Pancreas (tissue), 10 donors: ENCODE measurements at places on chromosomes 16 and 17.

- DNase-seq, result no peak
Observed at GRCh38 chr17:78996781-78997201, 12.8 kb downstream of the CANT1 start.

- peak; percentile 28 for DNase-seq
Observed at GRCh38 chr17:69525920-69526841, 111.7 kb downstream of the MAP2K6 start.

GRCh38 chr17:62821189-62822079 lies 13.3 kb upstream of the MARCHF10 start:
- DNase-seq, result no peak

DNA sequence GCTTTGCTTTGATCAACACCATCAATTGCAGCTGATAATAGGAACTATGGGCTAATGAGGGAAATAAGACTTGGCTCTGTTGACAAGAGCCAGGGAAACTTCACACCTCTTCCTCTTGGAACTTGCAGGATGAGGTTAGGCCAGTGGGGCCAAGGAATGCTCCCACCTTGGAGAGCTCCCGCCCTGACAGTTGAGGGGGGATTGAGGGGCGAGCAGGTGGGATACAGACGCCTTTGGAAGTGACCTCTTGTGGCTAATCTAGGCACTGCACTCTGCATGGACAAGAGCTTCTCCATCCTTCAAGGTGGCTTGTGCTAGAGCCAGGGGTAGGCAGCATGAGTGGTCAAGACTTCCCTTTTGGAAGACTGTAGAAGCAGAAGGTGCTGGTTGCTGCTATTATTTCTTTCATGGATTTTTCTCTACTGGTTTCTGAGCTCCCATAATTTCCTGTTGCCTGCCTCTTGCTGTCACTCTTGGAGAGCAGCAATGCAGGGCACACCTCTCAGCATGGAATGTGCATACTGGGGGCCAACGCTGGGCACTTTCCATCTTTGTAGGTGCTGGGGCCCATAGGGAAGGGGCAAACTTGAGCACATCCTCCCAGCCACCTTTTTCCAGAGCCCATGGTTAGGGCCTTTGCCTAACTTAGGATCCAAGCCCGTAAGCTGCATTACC lies 2.3 kb upstream of the PHF12 start:
- peak; percentile 49 for DNase-seq

- peak; percentile 70 for DNase-seq
Observed at GRCh38 chr17:48610282-48611211, at the start of gene HOXB7. HOXB7 (minus strand) TSS chr17:48611017; CDS start chr17:48610918, 99 bp downstream.

DNA sequence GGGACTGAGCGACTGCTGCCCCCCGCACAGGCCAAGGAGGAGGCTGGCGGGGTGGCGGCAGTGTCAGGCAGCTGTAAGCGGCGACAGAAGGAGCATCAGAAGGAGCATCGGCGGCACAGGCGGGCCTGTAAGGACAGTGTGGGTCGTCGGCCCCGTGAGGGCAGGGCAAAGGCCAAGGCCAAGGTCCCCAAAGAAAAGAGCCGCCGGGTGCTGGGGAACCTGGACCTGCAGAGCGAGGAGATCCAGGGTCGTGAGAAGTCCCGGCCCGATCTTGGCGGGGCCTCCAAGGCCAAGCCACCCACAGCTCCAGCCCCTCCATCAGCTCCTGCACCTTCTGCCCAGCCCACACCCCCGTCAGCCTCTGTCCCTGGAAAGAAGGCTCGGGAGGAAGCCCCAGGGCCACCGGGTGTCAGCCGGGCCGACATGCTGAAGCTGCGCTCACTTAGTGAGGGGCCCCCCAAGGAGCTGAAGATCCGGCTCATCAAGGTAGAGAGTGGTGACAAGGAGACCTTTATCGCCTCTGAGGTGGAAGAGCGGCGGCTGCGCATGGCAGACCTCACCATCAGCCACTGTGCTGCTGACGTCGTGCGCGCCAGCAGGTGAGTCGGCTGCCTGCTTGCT lies 5.6 kb upstream of the TMEM88 start:
- DNase-seq, result peak; percentile 26

- peak; percentile 82 for DNase-seq
Observed at GRCh38 chr17:42895185-42895555, 5.4 kb upstream of the G6PC1 start.

- no peak for DNase-seq
Observed at GRCh38 chr17:68963958-68964357, 8.8 kb upstream of the ABCA8 start.

- DNase-seq, result no peak
Observed at GRCh38 chr17:9859781-9860180, 34.1 kb downstream of the GLP2R start.

- DNase-seq, result no peak
Observed at GRCh38 chr16:81651758-81652718, 127.1 kb upstream of the PLCG2 start.

- no peak for DNase-seq
Observed at GRCh38 chr16:87661561-87661960, 59.3 kb downstream of the JPH3 start.

GRCh38 chr16:84548508-84548907 lies 44.0 kb upstream of the MEAK7 start:
- no peak for DNase-seq

- DNase-seq, result no peak
Observed at GRCh38 chr17:74119965-74120364, 83.5 kb upstream of the RPL38 start.

- no peak for DNase-seq
Observed at GRCh38 chr17:4362141-4362540, 4.3 kb downstream of the UBE2G1 start.

DNA sequence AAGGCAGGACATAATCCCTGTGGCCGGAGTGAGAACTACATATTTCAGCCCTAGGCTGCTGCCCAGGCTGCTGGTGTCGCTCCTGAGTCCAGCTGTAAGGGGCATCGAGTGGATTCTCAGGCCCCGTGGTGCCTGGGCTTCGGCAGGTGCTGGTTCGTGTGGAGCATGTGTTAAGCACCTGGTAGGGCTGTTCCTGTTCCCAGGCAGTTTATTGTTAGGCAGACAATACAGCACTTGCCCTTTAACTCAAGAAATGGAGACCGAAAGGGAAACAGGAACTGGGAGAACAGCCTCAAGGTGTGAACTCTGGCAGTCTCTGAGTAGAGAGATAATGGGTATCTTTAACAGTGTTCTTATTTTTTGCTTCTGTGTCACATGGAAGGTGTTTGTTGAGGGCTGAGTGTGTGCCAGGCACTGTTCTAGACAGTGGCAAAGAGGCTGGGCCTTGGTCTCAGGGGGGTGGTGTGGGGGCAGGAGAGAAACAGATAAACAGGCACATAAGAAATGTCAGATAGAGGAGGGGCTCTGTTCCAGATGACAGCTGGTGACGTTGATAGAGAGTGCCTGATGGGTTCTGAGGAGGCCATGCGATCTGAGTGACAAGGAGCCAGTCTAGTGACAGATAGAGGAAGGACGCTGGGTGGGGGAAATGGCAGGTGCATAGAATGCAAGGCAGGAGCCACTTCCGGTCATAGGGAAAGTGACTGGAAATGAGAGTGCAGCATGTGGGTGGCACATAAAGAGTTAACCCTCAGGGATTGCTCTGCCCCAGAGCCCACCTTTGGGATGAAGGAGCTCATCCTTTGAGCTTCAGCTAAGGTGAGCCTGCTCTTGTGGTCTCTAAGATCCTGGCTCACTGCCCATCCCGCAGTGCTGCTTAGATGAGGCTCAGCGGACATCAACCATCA lies 33.8 kb downstream of the EPN2 start:
- no peak for DNase-seq

DNA sequence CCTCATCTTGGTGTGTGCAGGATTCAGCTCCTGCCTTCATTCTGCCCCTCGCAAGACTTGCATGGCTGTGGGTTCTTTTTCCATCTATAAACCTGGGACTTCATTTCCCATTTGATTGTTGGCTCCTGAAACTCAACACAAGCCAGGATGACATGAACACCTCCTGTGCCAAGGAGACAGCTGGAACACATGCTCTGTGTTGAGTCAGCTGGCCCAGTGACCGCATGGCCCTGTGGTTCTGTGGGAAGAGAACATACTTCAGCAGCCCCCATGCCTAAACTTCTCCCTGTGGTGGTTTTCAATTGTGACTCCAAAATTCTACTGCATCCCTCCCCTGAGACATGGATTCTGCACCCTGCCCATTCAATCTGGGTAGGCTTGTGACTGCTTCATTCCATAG lies 57.9 kb upstream of the FOXF1 start:
- no peak for DNase-seq

GRCh38 chr16:86577314-86577971 lies 906 bp upstream of the FOXL1 start:
- no peak for DNase-seq

GRCh38 chr17:31398381-31399311 lies 7.2 kb downstream of the RAB11FIP4 start:
- DNase-seq, result no peak

DNA sequence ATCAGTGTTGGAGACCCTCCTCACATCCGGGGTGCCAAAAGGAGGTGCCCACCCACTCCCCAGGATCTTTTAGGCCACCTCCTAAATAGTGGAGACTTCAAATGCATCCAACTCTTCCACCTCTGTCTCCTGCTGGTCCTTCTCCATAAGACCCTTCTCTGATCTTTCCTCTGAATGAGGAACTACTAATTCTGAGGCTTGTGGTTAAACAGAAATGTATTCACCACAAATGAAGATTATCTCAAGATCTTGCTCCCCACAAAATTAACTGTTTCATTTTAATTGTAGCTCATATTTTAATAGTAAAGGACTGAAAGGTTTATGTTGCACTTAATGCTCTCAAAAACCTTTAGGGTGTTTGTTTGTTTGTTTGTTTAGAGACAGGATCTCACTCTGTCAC lies 34.1 kb downstream of the TLE7 start:
- no peak for DNase-seq

DNA sequence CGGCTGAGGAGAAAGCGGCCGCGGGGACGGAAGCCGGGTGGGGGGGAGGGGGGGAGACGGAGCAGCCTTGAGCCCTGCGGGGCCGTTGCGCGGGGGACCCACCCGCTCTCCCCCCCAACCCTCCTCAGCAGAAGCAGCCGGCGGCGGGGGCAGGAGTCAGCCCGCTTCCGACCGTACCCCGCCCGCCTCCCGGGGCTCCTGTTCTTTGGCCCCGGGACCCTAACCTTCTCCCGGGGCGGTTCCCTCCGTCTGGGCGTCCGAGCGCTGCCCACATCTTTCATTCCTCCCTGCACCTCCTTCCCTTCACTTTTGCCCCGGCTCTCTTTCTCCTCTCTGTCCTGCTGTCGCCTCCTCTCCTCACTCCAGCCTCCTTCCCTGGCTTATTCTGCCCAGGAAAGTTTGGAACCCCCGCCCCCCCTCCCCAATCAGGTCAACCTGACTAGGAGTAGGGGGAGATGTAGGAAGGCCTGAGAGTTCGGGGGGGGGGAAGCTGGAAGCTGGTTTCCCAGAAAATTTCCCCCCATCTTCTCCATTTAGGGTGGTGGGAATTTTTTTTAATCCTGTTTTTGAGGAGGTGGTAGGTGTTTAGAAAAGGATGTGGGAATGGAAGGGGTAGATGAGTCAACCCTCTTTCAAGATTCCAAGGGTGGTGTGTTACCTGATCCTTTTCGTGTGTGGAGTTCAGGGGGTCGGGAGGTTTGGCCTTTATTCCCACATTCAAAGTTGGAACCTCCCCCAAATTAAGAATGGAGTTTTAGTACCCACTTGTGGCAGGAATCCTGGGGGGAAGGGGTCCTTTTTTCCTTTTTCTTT lies 427 bp upstream of the NLK start:
- no peak for DNase-seq

DNA sequence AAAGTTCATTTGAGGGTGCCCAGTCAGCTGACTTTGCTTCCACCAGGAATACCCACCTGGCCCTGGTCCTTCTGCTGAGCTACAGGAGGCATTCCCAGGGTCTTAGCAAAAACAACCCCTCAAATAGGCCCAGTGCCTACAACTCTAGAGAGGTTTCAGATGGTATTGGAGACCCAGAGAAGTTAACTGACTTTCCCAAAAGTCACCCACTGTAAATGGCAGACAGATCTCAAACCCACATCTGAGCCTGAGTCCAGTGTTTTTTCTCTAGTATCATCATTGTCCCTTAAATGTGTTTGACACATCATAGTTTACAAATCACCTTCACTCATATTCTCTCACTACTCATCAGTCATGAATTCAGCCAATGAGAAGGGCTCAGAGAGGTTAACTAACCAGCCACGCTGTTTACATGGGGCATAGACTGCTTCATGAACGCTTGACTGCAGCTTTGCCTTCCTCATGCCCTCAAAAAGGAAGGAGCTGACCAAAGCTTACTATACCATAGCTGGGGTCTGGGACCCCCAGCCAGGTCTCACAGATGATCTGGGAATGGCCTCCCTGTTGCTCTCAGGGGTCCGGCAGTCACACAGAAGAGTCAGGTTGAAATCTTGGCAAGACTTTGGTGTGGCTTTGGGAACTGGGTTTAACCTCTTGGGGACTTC lies 3.7 kb downstream of the PHOSPHO1 start:
- no peak for DNase-seq

GRCh38 chr17:19996502-19996901 lies 12.7 kb upstream of the SPECC1 start:
- DNase-seq, result no peak

- no peak for DNase-seq
Observed at GRCh38 chr17:46108120-46108519, 85.1 kb downstream of the KANSL1 start.

- no peak for DNase-seq
Observed at GRCh38 chr16:29126057-29126494, 141.2 kb downstream of the LAT start.

DNA sequence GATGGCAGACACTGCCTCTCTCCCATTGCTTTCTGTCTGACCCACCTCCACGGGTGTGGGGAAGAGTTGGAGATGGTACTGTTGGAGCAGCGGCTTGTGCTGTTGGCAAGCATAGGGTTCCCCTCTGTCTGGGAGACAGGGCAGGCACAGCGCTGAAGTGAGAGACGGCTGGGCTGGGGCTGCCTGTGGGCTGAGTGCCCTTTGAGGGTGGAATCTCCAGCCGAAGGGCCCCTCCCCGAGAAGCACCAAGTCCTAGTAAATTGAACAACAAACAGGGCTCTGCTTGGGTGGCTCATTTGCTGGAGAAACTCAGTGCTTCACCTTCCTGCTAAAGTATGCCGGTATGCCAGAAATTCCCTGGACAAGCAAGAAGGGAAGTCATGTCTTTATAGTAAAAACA lies 79.7 kb downstream of the KSR1 start:
- DNase-seq, result no peak

GRCh38 chr16:89159066-89159849 lies 12.3 kb upstream of the CDH15 start:
- no peak for DNase-seq
